Cardiac fibroblast (primary cell): ENCODE measurements at places on chromosomes 12 and 14.

- no peak for DNase-seq
Measured at GRCh38 chr12:11615481-11615880, 34.0 kb upstream of the ETV6 start.

- peak; percentile 11 for DNase-seq
Measured at GRCh38 chr12:30200864-30201263, 417.1 kb upstream of the TMTC1 start.

- DNase-seq = no peak
Measured at GRCh38 chr12:89062996-89063395, 289.3 kb downstream of the DUSP6 start.

- no peak for DNase-seq
Measured at GRCh38 chr14:77903221-77903620, 103.3 kb downstream of the ADCK1 start.

- DNase-seq = no peak
Measured at GRCh38 chr12:2101771-2102170, 49.0 kb downstream of the CACNA1C start.

GRCh38 chr12:50620109-50620977, 115.6 kb downstream of the DIP2B start:
- DNase-seq = peak; percentile 89
